Stimulated activated CD4-positive, alpha-beta T cell treated with anti-CD3 and anti-CD28 coated beads, Interleukin-1b, Interleukin-23, amount 100 ng/mL, for 1 hour (primary cell): ENCODE measurements at places on chromosomes 5 and 9.

DNA sequence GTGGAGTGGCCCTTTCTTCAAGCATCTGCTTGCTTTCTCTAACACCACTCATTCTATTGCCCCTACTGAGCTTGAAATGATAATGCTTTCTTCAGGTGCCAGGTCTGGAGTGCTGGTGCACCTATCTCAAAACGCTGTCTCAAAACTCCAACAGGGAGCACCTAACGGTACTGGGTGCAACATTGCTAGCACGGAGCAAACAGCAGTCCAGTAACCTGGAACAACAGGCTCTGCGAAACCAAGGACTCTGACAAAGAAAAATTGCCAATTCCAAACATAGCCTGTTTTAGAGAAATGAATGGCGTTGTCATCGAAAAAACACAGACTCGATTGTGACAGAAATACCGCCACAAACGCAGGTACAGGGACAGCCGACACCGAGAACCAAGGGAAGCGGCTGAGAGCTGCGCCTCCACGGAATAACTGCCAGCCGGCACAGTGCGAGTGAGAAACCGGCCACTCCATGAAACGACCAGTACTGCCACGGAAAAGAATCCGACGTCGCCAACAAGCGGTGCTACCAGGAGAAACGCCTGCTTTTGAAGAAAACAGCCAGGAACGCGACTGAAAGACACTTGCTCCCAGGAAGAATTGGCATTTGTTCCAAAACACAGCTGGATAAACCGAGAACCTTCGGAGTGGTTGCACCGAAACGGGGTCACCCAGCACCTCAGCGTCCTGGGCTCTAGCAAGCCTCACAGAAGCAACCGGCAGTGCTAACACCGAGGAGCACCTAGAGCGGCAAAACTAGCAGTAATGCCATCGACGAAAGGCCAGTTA is 3.1 kb downstream of the ANXA2R start:
- no peak for DNase-seq

DNA sequence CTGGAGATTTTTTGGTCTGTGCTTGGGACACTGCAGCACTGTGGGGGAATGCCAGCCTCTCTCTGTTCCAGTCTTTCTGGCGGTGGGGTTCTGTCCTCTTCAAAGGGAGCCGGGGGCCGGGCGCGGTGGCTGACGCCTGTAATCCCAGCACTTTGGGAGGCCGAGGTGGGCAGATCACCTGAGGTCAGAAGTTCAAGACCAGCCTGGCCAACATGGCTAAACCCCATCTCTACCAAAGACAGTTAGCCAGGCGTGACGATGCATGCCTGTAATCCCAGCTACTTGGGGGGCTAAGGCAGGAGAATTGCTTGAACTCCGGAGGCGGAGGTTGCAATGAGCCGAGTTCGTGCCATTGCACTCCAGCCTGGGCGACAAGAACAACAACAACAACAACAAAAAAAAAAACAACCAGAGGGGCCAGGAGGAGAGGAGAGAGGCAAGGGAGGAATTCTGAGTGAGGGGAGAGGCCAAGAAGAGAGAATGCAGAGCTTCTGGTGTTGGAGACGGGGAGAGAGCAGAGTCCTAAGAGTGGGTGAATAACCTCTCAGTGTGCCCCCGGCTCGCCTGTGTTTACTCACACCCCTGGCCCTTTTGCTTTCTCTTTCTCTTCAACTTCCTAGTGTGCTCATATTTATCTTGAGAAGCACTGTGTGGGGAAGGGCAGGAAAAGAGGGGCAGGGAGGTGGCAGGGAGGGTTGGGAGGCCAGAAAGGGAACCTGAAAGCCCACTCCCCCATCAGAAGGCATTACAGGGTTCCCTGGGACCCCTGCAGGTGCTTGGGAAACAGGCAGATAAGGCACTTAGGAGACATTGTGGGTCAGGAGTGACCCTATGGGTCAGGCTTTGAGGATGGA is 3.2 kb upstream of the SET start:
- DNase-seq = no peak

DNA sequence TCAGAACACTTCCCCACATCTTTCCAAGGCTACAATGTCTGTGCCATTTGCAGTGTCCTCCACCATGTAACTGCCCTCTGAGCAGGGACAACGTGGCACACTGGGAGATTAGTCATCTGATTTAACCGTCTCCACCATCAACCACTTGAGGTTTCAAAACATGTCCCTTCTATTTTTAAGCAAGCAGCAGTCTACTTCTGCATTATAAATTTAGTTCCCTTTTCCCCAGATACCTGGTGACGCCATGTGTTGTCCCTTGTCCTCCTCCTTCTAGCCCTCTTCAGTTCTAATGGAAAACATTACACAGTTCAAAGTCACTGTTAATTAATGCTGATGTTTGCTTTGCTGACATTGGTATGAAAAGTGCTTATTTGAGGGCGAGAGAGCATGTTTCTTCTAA is 52.8 kb downstream of the ATP10B start:
- DNase-seq = no peak

GRCh38 chr5:160744268-160745101 is 107.5 kb downstream of the ATP10B start:
- DNase-seq = no peak

- DNase-seq = no peak
Observed at GRCh38 chr5:91384671-91385430, 1.7 kb upstream of the ARRDC3 start.

DNA sequence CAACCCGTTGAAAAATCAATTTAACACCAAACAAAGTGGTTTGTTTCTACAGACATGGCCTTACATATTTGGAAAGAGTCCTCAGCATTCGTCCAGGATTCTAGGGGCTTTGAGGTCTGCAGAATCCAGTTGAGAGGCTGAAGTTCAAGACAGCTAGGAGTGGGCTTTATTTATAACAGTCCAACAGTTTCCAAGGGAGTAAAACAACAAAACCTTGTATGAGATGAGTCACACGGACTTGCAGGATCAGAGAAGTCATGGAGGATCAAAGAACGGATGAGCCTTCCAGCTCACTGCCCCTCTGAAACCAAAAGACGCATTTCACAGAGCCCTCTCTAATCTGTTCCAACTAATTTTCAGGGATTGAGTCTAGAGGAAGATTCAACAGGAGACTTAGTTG is 11.1 kb upstream of the ESM1 start:
- DNase-seq = no peak

GRCh38 chr5:69074664-69075521 is 18.9 kb upstream of the SLC30A5 start:
- no peak for DNase-seq

GRCh38 chr9:112854657-112855056 is 36.0 kb downstream of the SLC46A2 start:
- DNase-seq = no peak

GRCh38 chr9:124940521-124940893 is 376 bp downstream of the GOLGA1 start:
- peak; percentile 2 for DNase-seq

DNA sequence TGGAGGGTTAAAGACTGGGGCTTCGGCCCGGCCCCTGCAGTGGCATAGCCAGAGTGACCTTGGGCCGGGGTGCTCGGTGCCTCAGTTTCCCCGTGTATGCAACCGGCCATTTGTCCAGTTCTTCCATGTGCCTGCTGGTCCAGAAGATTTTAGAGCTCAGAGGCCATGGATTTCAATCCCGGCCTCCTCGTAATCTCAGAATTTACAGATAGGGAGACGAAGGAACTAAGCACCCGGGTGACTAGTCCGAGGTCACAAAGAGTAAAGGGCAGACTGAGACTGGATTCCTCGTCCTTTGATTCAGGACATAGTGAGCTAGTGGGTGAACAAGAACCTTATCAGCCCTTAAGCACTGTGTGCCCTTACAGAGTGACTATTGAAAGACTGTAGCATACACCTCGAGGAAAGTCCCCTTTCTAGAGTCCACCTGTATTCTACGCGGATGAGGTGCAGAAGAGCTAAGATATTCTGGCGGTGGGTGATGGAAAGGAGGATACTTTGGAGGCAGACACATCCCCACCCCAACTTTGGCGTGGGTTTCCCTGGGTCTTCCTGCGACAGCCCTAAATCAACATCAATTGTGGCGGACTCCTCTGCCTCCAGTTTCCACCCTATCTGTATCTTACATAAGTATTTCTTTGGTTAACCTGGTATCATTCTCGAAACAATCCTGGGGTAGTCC is 597 bp downstream of the SLC31A1 start:
- no peak for DNase-seq

GRCh38 chr9:81445331-81445921 is 243.9 kb downstream of the TLE1 start:
- no peak for DNase-seq

- no peak for DNase-seq
Observed at GRCh38 chr5:31328040-31328733, 134.7 kb downstream of the CDH6 start.

DNA sequence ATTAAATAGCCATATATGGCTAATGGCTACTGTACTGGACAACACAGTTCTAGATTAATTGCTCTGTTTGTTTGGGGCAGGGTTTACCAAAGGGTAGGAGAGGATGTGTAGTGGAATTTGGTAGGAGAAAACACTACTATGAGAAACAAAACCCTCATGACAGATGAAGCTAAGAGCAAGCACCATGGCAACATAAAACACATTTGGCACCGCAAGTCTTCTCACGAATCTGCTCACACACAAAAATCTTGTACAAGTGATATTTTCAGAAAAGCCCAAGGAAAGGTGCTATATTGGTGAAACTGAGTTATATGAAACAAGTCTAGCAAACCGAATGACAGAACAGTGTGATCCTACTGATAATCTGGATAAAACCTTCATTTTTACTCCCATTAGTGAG is 38.5 kb downstream of the CSF2 start:
- DNase-seq = no peak

DNA sequence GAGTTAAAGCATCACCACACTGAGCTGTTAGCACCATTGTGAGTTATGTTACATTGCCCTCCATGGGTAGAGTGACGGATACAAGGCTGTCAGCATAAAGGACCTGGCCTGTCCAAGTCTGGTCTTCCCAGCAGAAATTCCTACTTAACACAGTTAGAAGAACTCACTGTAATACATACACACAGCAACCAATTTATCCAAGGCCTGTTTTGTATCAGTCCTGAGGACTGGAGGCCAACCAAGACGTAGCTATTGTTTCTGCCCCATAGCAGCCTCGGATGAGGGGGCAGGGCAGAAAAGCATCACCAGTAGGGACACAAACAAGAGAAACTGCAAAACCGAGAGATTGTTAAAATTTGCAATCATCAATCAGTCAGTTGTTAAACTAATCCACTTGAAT is 66.0 kb upstream of the CKMT2 start:
- no peak for DNase-seq

- DNase-seq = no peak
Observed at GRCh38 chr9:713091-713490, 128.4 kb upstream of the DMRT1 start.

- no peak for DNase-seq
Observed at GRCh38 chr9:76987594-76988200, 31.8 kb upstream of the FOXB2 start.

GRCh38 chr9:92968081-92968480 is 20.8 kb downstream of the FGD3 start:
- DNase-seq = no peak

- no peak for DNase-seq
Observed at GRCh38 chr5:50562694-50563093, 103.7 kb upstream of the PARP8 start.

DNA sequence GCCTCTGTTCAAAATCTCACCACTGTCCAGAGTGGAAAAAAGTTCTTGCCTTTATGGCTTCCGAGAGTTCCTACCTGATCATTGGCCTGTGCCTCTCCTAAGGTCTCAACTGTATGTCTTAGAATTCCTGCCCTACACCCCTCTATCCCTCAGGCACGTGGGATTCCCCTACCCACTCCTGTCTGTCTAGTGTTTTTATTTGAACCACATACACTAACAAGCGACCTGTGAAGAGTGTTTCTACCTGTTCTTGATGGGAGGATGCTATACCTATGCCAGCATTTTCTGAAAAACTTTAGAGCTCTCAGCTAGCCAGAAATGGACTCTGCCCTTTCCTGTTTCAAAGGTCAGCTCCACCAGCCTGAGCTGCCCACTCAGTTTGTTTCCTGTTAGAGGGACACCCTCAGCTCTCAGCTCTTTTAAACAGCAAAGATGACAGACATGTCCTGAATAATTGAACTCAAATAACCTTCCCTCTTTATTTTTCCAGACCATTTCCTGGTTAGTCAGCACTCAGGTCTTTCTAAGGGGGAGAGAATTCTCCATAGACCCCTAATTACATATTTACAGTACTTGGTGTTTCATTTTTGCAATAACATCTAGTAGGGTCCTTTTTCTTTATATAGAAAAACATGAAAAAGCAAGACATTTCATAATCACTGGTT is 214.8 kb downstream of the AOPEP start:
- no peak for DNase-seq

- DNase-seq = no peak
Observed at GRCh38 chr9:86741311-86742208, 205.7 kb downstream of the GAS1 start.

DNA sequence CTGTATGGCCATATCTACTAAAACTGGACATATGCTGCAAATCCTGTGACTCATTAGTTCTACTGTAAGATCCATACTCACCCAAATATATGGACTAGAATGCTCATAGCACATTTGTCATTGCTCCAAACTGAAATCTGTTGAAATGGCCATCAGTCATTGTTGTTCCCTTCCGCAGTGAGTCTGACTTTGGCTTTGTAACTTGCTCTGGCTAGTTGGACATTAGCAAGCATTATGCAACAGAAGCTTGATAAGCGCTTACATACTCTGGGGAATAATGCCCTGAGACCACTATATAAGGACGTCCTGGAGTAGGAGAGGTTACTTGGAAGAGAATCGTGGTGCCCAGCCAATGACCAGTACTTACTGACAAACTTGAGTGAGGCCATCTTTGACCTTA is 9.0 kb downstream of the KIAA1958 start:
- DNase-seq = no peak

GRCh38 chr5:146529984-146530383 is 14.0 kb upstream of the GPR151 start:
- DNase-seq = no peak

- DNase-seq = no peak
Observed at GRCh38 chr5:17255471-17256021, 38.1 kb downstream of the BASP1 start.

- no peak for DNase-seq
Observed at GRCh38 chr5:1037123-1037670, 28.6 kb downstream of the NKD2 start.

GRCh38 chr9:121201045-121201737 is 478 bp downstream of the RAB14 start:
- DNase-seq = peak; percentile 9

- DNase-seq = no peak
Observed at GRCh38 chr5:169551146-169551545, 32.4 kb upstream of the SPDL1 start.

- DNase-seq = no peak
Observed at GRCh38 chr5:105752801-105753200, 1917.9 kb downstream of the EFNA5 start.

DNA sequence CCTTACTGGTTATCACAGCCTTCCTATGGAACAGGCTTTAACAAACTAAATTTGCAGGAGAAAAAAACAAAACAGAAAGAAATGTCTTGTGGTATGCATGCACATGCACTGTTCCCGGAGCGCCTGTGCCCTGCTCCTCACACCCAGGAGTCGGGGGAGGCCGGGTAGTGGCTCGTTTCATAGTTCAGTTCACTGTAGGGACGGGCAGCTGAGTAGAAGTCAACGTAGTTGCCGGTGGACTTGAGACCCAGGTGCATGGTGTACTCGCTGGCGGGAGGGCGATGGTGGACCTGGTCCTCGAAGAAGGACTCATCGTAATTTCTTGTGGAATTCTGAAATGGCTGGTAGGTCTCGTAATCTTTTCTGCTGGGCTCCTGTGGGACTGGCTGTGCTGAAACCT is 212.3 kb upstream of the DAP start:
- no peak for DNase-seq

GRCh38 chr9:87029905-87030304 is 82.6 kb upstream of the GAS1 start:
- DNase-seq = no peak
